ENCODE measurements at places on chromosomes 4 and X.
A peak's percentile ranks its signal among the peaks of the same experiment; 100 is the strongest.

DNA sequence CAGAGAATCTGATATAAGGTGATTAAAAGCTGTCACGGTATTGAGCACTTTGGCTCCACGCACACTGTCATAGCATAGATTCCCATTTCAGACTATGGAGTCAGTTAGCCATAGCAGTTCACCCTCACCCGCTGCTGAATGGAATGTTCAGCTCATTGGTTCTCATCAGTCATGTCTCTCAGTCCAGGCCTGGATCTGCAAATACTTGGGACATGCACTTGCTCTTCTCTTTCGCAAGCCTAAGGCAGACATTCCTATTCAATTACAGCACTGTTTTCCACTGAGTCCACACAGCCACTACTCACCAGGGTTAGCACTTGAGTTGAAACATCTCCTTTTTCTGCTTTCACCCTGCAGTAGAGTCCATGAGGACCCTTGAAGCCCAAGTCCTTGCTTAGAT is 30.6 kb upstream of the SCML1 start:
- no peak for DNase-seq

GRCh38 chr4:176988226-176988625 is 195.5 kb upstream of the VEGFC start:
- no peak for DNase-seq

DNA sequence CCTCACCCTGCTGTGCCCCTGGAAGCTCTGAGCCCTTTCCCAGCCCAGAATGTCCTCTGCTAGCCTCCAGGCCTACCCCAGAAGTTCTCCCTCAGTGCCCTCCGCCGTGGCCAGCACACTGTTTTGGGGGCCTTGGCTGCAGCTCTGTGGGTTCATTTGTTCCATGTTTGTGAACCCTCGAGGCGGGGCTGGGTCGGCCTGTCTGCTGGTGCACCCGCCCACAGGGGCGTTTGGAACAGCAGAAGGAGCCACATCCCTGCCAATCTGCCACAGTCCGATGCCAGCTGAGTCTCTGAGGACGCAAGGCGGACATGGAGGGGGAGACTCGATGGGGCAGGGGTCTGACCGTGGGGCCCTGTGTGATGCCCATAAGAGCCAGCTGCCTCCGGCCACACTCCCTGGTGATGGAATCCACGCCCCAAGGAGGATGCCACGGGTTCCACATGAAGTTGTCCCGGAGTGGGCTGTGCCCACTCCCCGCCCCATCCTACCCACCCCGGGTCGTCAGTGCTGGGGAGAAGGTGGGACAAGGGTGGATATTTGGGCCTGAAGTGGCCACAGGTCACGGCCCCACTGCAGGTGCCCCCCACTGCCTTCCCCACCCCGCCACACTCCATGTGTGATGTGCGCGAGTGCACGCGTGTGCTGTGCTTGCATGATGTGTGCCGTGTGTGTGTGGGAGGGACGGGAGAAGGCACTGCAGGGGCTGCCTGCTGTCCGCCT is 7.1 kb downstream of the ATP5ME start:
- DNase-seq = no peak

GRCh38 chr4:8780596-8781368 is 90.9 kb downstream of the HMX1 start:
- DNase-seq = no peak

DNA sequence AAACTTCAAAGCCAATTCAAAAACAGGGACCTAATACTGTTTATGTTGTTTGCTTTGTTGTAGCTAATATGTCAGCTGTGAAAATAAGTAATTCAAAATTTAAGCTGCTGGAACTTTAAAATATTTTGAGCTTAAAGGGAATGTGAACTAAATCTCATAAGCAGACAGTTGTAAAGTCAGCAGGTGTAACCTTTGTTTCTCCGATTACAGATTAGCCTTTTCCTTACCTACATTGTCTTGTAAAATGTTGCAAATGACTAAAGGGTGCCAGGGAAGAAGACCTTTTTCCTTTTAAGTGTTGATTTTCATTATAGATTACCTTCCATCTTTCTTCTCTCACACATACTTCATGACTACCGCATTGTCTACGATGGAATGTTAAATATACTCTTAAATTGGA is 405.1 kb downstream of the KCNIP4 start:
- no peak for DNase-seq

- no peak for DNase-seq
Observed at GRCh38 chrX:5306654-5307121, 922.0 kb downstream of the NLGN4X start.

DNA sequence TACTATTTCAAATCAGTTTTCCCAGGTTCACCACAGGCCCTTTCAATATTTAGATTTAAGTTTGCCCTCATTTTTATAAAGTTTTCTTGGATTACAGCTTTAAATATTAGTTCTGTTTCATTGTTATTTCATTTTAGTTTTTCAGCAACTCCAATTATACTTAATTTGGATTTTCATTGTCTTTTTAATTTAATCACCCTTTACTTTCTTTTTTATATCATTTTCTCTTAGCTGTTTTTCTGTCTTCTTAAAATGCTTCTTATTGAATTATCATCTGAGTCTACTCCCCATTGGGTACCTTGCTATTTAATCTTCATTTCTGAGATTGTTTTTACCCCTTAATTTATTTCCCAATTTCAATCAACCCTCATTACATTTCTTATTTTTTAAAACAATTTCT is 160.4 kb downstream of the PAPSS1 start:
- DNase-seq = no peak

- DNase-seq = no peak
Observed at GRCh38 chrX:134144231-134144630, 92.8 kb upstream of the CCDC160 start.

- DNase-seq = no peak
Observed at GRCh38 chrX:46864606-46865005, 27.8 kb downstream of the RP2 start.

GRCh38 chr4:105135785-105136184 is 10.9 kb upstream of the TET2 start:
- no peak for DNase-seq

DNA sequence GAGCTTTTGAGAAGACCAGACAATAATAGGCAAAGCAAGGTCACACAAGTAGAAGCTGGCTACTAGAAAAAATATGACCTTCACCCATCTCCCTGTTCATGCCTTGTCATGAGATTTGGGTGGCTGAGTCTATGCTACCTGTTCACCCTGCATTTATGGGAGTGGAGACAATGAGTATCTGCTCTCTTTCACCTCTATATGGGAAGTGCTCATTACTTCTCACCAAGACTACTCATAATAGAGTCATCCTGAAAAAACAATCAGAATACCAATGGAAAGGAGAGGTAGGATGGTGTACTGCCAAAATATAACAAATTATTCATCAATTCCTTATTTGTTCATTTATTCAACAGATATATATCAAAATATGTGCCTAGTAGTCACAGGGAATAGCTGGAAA is 921.8 kb upstream of the INTU start:
- no peak for DNase-seq

DNA sequence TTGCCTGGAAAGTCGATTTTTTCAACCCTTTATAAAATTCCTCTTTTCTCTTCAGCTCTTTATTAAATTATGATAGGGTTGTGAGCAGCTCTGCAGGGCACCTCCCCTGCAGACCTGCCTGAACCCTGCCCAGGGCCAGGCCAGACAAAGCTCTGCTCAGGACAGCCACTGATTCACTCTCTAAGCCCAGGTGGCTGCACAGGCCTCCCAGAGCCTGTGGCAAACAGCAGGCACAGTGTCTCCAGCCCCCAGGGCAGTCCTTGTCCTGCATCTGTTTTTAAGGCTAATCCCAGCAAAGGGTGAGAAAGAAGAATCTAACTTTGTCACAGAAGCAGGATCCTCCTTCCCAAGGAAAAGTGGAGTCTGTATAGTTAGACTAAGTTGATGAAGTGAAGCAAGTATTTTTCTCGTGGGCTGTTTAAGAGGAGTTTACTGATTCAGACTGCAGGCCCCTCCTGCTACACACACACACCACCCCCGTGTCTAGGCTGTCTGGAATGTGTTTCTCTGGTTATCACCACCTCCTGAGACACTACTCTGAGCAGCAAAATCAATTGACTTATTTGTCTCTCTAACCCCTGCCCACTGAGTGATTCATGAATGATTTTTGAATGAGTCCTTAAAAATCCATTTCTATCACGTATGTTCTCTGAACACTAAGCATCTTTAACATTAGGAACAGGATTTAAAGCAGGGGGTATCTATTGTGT is 101.7 kb downstream of the CHIC2 start:
- DNase-seq = no peak

DNA sequence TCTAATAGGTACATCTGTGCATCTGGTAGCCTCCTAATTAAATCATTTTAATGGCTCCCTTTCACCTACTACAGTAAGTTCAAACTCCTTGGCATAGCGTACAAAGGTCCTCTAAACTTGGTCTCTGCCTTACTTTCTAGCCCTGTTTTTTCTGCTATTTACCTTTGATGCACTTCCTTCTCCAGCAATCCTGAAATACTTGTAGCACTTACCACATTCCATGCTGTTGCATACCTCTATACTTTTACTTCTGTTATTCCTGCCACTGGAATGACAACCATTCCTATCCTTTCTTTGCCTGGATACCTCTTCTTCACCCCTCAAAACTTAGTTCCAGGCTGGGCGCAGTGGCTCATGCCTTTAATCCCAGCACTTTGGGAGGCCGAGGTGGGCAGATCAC is 56.6 kb upstream of the LHFPL1 start:
- DNase-seq = no peak

GRCh38 chrX:39983715-39984114 is 114.0 kb downstream of the BCOR start:
- no peak for DNase-seq

DNA sequence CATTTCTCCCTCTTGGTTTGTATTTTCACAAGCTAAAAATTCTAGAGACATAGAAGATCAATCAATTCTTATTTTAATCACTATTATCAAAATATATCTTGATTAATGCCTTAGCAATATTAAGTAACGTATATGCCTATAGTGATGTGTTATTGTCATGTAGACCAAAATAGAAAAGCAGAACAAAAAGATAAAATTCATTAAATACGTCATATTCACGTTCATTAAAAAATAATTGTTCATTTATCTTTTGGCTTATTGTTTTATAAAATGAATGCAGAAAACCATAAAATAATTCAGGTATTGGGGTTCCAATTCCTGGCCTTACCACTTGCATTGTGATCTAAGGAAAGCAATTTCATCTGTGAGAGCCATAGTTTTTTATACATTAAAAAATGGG is 72.2 kb downstream of the AMELX start:
- no peak for DNase-seq

DNA sequence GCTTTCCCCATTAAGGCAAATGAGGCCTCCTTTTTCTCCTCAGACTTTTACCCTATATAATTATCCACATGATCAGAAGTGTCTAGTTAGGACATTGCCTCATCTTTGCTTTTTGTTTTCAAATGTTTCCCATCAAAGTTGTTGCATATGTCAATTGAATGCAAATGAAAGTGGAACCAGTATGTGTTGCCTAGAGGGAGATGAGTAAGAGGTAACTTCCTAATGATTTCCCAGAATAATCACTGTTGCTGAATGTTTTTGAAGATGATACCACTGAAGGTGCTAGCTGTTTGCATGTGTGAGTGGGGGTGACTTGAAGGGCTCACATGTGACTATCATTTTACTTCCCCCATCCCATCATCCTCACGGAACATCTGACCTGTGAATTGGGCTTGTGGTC is 33.9 kb downstream of the PAK3 start:
- no peak for DNase-seq

GRCh38 chr4:173560896-173561295 is 30.9 kb upstream of the HAND2 start:
- no peak for DNase-seq

GRCh38 chrX:44873415-44874276 is 658 bp downstream of the KDM6A start:
- DNase-seq = peak; percentile 60

DNA sequence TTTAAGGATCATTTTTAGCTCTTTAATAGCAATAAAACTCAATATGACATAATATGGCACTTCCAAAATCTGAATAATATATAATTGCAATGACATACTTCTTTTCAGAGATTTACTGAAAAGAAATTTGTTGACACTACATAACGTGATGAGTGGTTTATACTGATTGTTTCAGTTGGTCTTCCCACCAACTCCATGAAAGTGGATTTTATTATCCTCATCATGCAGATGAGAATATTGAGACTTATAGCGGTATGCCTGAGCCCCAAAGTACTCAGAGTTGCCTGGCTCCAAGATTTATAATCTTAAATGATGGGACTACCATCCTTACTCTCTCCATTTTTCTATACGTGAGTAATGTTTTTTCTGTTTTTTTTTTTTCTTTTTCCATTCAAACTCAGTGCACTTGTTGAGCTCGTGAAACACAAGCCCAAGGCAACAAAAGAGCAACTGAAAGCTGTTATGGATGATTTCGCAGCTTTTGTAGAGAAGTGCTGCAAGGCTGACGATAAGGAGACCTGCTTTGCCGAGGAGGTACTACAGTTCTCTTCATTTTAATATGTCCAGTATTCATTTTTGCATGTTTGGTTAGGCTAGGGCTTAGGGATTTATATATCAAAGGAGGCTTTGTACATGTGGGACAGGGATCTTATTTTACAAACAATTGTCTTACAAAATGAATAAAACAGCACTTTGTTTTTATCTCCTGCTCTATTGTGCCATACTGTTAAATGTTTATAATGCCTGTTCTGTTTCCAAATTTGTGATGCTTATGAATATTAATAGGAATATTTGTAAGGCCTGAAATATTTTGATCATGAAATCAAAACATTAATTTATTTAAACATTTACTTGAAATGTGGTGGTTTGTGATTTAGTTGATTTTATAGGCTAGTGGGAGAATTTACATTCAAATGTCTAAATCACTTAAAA is 15.3 kb downstream of the ALB start:
- DNase-seq = no peak

GRCh38 chr4:81446634-81447033 is 25.1 kb downstream of the RASGEF1B start:
- DNase-seq = no peak

- no peak for DNase-seq
Observed at GRCh38 chr4:38193236-38193863, 233.2 kb downstream of the PTTG2 start.

DNA sequence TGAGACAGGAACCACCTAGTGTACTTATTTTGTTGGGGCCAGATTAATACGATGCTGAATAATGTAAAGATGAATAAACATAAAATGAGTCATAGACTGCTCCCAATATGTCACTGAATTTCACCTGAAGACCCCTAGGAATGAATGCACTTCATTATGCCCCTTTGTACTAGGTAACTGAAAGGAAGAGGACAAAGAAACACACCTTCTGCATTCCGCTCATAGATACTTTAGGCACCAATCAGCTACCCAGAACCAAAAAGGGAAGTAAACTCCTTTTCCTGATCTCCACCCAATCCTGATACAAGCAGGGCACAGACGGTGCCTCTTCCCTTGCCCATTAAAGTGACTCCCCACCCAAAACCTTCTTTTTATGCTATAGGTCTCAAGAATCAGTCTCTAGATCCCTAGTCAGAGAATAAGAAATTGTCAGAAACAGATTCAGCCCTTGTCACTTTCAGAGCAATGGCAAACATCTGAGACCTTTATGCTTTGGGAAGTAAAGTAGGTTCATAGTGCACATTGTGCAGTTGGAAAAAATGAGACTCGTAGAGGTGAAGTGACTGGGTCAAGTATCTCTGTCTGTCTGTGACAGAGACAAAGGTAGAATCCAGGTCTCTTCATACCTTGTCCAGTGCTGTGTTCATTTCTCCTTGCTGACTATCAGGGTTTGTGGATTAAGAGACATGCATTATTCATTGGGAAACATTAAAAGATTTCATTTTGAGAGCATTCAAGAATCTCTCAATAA is 2.3 kb downstream of the GPR174 start:
- DNase-seq = no peak

- DNase-seq = no peak
Observed at GRCh38 chr4:110878956-110879355, 256.1 kb upstream of the PITX2 start.

Data from WERI-Rb-1 (cell line).